ENCODE measurements at places on chromosomes 4 and X.

GRCh38 chrX:100315566-100315965 is 94.5 kb downstream of the PCDH19 start:
- no peak for DNase-seq

GRCh38 chrX:119753639-119754257 is 4.6 kb upstream of the SOWAHD start:
- no peak for DNase-seq

DNA sequence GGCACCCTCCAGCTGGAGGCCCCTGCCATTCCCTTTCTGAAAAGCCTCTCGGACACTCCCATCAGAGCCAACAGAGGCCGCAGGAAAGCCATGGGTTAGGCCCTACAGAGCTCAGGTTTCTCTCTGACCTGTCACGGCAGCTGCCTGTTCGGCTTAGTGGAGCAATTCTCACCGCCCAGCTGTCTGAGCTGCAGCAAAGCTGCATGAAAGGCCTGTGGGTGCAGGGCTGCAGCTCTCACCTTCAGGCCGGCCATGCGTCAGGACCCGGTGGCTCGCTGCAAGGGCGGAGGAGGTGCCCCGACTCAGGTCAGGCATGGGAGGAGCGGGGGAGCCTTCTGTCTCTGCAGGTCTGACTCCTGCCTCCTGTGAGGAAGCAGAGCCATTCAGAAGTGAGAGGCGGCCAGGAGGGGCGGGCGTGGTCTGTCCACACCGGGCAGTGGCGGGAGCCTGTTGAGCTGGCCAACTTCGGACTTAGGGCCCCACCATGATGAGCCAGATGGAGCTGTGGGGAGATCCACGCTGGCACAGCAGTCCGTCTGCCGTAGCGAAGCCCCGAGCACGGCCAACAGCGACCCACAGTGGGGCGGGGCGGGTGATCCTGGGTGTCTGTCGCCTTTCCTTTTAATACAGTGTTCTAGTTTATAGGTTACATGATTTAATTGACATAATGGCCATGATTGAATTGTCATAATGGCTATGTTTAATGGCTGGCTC is 23.4 kb downstream of the PDE6B start:
- DNase-seq, result no peak

DNA sequence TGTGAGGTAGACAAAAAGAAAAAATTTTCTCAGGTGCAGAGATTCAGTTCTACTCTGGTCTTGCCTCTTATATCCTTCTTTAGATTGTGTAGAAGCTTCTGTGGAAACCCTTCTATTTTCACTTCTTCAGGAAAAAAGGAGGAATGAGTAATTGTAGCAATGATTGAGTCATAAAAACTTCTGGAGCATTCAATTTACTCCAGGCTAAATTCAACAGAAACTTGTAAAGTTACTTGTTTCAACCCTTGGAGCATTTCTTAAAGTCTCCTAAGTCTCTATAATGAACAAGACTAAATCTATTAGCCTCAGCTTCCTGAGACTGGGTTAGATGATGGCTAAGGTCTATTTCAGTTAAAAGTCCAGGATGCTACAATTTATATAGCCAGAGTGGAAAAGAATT is 29.9 kb downstream of the BOD1L1 start:
- no peak for DNase-seq

GRCh38 chrX:150982235-150982787 is 824 bp upstream of the HMGB3 start:
- no peak for DNase-seq

DNA sequence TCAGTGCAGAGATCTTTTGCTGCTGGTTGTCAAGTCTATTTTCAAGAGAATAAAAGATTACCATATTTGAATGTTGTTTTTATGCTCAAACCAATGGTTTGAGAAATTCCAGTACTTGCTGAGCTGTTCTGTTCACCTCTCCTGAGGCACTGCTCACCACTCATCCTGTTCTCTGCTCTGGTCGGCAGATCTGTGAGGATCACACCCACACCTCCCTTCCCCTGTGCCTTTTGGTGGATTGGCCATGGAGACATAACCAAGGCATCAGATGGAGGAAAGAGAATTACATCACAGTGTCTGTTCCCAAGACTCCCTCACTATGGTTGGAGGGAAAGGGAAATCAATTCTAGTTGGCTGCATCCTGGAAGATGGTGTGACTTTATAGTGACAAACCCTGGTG is 391.6 kb downstream of the ARHGAP24 start:
- no peak for DNase-seq

DNA sequence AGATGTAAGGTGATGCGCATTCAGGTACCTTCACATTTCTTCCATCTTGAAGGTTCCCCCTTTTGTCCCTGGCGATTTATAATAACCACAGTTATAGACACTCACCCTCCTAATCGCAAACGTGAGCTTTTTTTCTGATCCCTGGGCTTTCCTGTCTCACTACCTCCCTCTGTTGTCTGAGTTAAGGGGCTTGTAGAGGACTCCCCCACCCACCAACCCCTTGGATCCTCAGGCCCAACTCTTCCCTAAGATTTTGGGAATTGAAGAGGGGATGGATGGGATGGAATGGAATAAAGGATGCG is 1.4 kb downstream of the CNKSR2 start:
- no peak for DNase-seq

GRCh38 chr4:34200535-34200934 is 2043.8 kb downstream of the ARAP2 start:
- DNase-seq, result no peak

- DNase-seq, result no peak
Observed at GRCh38 chr4:155468282-155468681, 91.5 kb upstream of the MAP9 start.

GRCh38 chr4:158649111-158649680 is 22.5 kb downstream of the C4orf46 start:
- DNase-seq, result no peak

DNA sequence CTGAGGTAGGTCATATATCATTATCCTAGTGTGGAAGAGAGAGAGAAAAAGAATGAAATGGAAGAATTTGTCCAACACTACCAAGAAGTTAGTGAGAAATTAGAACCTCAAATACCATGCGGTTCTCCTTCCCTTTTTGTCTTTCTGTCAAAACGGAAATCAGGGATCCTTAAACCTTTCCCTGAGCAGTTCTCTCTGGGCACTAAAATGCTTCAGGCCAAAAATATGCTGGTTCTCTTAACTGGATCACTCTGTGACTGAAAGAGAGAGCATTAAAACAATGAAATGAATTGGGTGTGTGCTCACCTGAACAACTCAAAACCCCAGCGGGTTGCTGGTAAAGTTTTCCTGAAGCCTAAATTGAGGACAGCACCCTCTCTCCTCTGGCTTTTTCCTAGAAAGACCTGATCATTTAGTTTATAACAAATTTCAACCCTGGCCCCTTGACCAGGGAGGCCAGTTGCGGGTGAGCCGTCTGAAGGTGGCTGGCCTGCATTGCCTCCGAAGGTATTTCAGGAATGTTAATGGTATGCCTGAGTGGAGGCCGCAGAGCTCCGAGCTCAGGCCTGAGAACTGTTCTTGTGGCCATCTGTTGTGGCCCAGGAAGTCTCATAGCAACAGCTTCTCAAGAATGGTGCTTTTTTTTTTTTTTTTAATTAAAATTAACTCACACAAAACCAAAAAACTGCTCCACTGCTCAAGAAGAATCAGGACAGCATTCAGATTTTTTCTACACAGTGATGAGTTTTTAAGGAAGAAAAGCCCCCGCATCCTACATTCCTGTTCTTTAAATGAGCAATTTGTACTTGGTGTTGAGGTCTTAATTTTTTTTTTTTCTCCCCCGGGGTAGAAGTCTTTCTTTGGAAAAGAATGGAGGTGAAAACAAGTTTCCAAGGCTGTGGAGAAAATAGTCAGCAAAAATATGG is 155.1 kb downstream of the SHROOM3 start:
- DNase-seq, result no peak

DNA sequence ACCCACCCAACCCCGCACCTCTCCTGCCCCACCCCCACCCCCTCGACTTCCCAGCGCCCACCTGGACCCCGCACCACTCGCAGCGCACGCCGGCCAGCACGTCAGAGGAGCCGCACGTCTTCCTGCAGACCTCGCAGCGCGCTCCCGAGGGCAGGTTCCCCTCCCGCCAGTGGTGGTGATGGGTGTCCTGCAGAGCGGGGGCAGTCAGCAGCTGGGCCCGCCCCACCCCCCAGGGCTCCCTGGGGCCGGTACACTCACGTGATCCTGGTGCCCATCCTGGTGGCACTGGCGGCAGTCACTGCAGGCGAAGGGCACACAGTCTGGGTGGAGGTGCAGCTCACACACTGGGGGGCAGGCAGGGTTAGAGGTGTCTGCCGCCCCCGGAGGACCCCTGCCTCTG is 5.1 kb downstream of the DGKQ start:
- no peak for DNase-seq

DNA sequence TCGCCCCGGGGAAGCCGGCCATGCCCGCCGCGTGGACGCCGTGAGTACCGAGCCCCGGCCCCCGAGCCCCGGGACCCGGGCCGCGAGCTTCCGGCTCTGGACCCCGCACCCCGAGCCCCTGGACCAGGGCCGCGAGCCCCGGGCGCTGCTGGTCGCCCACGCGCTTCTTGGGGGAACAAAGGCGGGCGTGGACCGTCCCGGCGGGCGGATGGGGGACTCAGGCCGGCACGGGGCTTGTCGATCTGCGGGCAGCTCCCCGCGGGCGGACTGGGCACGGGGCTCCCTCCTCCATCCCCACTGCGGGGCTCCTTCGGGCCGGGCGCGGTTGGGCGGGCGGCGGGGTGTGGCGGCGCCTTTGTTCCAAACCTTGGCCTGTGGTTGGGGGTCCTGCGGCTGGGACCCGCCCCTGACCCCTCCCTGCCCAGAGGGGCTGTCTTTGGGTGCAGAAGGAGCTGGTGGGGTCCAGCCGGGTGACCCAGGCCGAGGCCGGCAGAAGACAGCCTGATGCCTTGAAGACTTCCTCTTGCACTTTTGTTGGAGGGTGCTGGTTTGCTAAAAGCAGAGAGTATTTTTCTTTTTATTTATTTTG is 25.2 kb upstream of the ADD1 start:
- DNase-seq, result no peak

GRCh38 chrX:39459952-39460351 is 637.8 kb downstream of the BCOR start:
- DNase-seq, result no peak

DNA sequence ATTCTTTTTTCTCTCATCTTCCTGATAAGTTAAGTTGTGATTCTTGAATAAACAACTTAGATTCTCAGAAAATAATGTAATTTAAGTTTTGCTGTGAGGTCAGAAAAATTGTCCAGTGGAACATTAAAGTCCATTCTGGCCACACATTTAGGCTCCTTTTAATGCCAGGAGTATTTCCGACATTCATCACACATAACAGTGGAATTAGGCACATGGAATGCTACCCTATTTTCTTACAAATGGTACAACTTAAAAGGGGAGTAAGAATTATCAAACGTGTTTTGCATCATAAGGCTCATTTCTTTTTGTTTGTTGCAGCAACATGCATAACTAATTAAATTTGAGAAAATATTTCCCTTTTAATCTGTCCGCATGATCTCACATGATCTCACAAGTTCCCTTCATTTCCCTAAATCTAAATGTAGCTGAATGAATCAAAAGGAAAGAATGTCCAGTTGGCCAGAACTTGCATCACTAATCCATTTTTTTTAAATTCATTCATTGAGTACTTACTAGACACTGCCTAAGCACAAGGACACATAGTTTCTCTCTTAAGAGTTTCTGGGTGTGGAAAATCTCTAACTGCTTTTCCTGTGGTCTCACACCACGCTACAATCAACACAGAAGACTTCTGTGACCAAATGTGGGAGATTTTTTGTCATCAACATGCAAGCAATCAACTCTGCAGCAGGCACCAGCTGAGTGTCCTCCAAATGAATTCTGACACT is 22.0 kb downstream of the SPARCL1 start:
- no peak for DNase-seq

GRCh38 chr4:84967243-84967690 is 777 bp upstream of the WDFY3 start:
- no peak for DNase-seq

GRCh38 chrX:455673-456072 is 69.0 kb upstream of the PPP2R3B start:
- DNase-seq, result no peak

DNA sequence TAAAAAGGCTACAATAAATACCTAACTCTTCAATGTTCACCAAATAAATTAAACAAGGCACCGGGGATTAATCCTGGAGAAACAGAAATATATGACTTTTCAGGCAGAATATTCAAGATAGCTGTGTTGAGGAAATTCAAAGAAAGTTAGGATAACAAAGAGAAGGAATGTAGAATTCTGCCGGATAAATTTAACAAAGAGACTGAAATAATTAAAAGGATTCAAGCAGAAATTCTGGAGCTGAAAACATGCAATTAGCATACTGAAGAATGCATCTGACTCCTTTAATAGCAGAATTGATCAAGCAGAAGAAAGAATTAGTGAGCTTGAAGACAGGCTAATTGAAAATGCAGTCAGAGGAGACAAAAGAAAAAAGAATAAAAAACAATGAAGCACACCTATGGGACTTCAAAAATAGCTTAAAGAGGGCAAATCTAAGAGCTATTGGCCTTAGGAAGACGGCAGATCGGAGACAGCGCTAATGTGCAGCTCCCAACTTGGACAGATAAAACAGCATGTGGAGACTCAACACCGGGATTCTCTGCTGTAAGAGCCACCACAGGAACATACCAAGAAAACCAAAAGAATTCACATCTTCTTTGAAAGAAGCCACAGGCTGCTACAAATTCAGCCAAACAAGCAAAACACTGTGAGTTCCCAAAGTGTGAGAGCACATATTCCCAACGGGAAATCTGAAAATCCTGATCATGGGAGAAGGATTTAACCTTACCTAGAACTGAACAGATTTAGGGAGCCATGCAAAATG is 1290.9 kb downstream of the PCDH18 start:
- no peak for DNase-seq

DNA sequence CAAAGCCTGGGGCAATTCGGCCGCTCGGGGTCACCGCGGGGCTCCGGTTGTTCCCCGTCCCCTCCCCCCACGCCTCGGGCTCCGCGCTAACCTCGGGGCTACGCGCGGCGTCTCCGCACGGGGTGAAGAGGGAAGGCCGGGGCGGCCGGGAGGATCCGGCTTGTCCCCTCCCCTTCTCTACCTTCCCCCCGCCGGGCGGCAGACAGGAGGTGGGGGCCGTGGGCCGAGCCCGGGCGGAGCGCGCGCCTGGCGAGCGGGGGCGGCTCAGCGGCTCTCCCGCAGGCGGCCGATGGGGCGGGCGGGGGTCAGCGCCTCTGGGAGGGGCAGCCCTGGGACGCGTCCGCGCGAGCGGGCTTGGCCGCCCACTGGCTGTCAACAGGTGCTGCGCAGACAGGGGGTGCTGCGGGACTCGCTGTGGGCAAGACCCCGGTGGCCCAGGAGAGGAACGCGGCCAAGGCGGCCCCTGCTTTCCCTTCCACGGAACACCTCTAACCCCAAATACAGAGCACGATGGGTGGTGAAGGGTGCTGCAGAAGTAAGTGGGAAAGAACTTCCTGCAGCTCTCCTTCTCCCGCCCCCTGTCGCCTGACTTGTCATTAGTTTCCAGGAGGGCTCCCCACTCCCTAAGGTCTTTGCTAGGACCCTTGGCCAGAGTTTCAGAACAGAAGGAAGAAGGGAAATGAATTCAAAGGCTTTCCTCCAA is at the start of gene PDGFC:
PDGFC (minus strand) TSS at position 124 of the 703 bp plus-strand sequence. CDS start 896 bp downstream, outside the sequence.
- DNase-seq, result peak; percentile 35

DNA sequence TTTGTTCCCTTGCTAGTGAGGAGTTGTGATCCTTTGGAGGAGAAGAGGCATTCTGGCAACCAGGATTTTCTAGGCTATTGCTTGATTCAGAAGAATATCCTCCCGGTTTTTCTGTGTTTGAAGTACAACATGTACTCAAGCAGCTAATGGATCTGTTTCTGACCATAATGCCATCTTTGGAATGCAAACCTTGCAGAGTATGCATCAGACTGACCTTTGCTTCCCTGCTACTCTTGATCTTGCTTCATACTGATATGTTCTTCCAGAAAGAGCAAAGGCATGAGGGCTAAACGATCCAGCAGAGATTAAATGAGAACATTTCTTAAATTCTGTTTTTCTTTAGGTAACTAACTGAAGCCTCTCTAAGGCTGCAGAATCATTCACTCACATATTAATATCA is 265.4 kb upstream of the SLC7A11 start:
- DNase-seq, result no peak

Data from cortex of kidney (tissue), 1 donor.